Naive thymus-derived CD8-positive, alpha-beta T cell (primary cell): ENCODE measurements at places on chromosomes 1 and 21. TPM values are rescaled to one million over a fixed set of nuclear protein-coding genes. Genes with fewer than 3 reads are reported as not detected.

DNA sequence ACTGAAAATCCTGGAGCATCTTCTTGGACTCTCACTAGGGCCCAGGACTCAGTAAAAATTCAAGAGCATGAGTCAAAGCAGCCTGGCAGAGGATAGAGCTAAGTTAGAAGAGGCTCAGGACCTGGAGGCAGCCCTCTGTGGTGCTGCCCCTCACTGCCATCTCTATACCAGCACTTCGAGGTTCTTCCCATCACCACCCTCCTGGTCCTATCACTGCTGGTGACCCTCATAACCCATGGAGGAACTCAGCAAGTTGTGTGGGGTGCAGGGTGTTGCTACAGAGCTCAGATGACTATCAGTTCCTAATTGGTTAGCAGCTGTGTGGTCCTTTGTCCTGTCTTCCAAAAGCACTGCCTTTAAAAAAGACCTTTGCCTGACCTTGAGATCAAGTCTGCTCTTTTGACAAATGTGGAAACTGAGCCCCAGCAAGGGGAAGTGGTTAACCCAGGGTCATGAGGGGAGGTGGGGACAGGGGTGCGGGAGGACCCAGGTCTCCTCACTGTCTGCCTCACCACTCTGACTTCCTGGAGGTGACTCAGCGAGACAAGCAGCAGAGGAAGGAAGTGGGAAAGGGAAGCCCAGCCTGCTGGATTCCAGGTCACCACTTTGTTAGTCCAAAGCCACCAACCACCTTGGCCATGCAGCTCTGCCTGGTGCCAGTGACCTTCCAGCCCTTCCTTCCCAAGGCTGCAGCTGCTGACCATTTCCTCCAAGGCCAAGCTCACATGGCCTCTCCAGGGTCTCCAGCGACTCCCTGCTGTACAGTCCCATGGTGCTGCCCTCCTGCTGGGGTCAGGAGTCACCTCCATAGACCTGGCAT, 199.4 kb upstream of the EDN2 start:
- peaks cover 43% of the 10 kb centered on the region for H3K4me1 ChIP-seq
- H3K36me3 ChIP-seq: no peaks in the 10 kb centered on the region
- peak overlapping the region; percentile 64 for H3K4me3 ChIP-seq
- DNase-seq: no peak

The ZNF670 gene
- 1.9 TPM for total RNA-seq

The PDZK1 gene
- total RNA-seq: not detected

- no peaks in the 10 kb centered on the region for H3K27me3 ChIP-seq
- DNase-seq: no peak
- no peak overlapping the region for H3K27ac ChIP-seq
- H3K36me3 ChIP-seq: peaks cover 17% of the 10 kb centered on the region
Measured at GRCh38 chr21:29521872-29522271, 223.2 kb downstream of the BACH1 start.

The AZIN2 gene
- total RNA-seq: 10.6 TPM

The CCDC30 gene
- total RNA-seq: 5.5 TPM

The GPX7 gene
- 25.0 TPM for total RNA-seq

GRCh38 chr1:16246961-16247360, 10.0 kb upstream of the CPLANE2 start:
- H3K27me3 ChIP-seq: no peaks in the 10 kb centered on the region
- no peak overlapping the region for H3K4me3 ChIP-seq
- DNase-seq: no peak
- H3K27ac ChIP-seq: no peak overlapping the region
- peaks cover 27% of the 10 kb centered on the region for H3K4me1 ChIP-seq
- no peaks in the 10 kb centered on the region for H3K36me3 ChIP-seq

The FLVCR1 gene
- total RNA-seq: 15.0 TPM

- H3K4me1 ChIP-seq: no peaks in the 10 kb centered on the region
- peaks cover 25% of the 10 kb centered on the region for H3K27me3 ChIP-seq
- H3K36me3 ChIP-seq: no peaks in the 10 kb centered on the region
- H3K27ac ChIP-seq: no peak overlapping the region
- DNase-seq: no peak
Measured at GRCh38 chr1:182069028-182069466, 7.5 kb upstream of the ZNF648 start.

The KRTAP21-2 gene
- not detected for total RNA-seq

- DNase-seq: no peak
- H3K4me1 ChIP-seq: peaks cover 5% of the 10 kb centered on the region
- H3K36me3 ChIP-seq: no peaks in the 10 kb centered on the region
- H3K27ac ChIP-seq: no peak overlapping the region
Measured at GRCh38 chr21:38476385-38476784, 21.9 kb downstream of the ERG start.

GRCh38 chr21:31786164-31786920, 54.4 kb upstream of the SCAF4 start:
- peaks cover 10% of the 10 kb centered on the region for H3K4me1 ChIP-seq
- H3K27ac ChIP-seq: no peak overlapping the region
- H3K27me3 ChIP-seq: peaks cover 11% of the 10 kb centered on the region
- no peak overlapping the region for H3K4me3 ChIP-seq

The OR2T33 gene
- total RNA-seq: not detected

DNA sequence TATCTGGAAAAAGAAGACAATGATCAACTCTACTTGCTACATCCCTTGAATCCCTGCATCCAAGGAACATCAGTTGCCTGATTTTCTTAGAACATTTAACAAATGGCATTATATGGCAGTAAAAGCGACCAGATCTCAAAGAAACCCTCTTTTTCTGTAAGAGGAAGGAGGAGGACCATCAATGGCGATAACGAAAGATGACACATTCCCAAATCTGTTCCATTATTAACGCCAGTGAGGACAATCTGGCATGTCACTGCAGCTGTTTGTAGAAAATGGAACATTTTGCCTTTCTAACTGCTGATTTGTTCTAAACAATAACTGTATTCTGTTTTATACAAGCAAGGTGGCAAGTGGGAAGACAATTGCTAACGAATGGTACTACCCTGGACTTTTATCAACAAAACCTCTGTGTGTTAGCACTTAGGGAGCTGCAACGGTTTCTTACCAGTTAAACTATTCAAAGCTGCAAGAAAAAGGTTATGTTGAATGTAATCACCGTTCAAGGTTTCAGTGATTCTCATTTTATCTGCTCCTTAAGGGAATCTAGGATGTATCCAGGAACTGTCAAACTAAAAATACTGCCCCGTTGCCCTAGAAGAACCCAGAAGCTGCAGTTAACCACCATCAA, 251.9 kb downstream of the SDCCAG8 start:
- no peak for DNase-seq
- no peaks in the 10 kb centered on the region for H3K27me3 ChIP-seq
- peak overlapping the region; percentile 90 for H3K27ac ChIP-seq
- H3K4me1 ChIP-seq: peaks cover 45% of the 10 kb centered on the region
- H3K36me3 ChIP-seq: peaks cover 58% of the 10 kb centered on the region

DNA sequence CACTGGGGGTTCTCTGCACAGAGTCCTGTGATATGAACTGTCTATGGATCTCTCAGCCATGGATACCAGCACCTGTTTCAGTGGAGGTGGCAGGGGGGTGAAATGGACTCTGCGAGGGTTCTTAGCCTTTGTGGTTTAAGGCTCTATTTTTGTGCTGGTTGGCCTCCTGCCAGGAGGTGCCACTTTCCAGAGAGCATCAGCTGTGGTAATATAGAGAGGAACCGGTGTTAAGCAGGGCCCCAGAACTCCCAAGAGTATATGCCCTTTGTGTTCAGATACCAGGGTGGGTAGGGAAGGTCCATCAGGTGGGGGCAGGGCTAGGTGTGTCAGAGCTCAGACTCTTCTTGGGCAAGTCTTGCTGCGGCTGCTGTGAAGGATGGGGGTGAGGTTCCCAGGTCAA, 330.0 kb upstream of the PLD5 start:
- H3K4me1 ChIP-seq: no peaks in the 10 kb centered on the region
- DNase-seq: no peak
- H3K27ac ChIP-seq: no peak overlapping the region
- no peaks in the 10 kb centered on the region for H3K36me3 ChIP-seq

- no peaks in the 10 kb centered on the region for H3K4me1 ChIP-seq
- no peak for DNase-seq
- H3K4me3 ChIP-seq: no peak overlapping the region
- H3K27ac ChIP-seq: no peak overlapping the region
- H3K36me3 ChIP-seq: no peaks in the 10 kb centered on the region
- no peaks in the 10 kb centered on the region for H3K27me3 ChIP-seq
Measured at GRCh38 chr1:95941121-95941798, 707.2 kb downstream of the RWDD3 start.

DNA sequence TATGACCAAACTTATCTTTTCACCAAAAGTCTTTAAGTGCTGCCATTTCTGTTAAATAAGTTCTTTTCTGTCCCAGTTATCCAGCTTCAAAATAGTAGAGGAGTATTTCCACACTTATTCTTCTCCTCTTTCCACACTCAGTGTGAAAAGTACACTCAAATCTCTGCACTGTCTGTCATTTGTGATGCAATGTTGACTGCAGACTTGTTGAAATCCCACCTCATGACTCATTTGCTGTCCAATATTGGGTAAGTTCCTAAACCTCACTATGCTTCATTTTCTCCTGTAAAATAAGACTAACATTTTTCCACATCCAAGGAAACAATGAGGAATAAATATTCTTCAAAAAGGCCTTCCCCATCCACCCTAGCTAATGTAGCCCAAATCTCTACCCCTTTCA, 17.5 kb downstream of the LRRIQ3 start:
- H3K36me3 ChIP-seq: peaks cover 3% of the 10 kb centered on the region
- H3K4me1 ChIP-seq: no peaks in the 10 kb centered on the region
- no peaks in the 10 kb centered on the region for H3K27me3 ChIP-seq
- no peak overlapping the region for H3K4me3 ChIP-seq

GRCh38 chr1:32350785-32351398, 11.4 kb downstream of the FAM229A start:
- H3K27me3 ChIP-seq: no peaks in the 10 kb centered on the region
- H3K4me1 ChIP-seq: peaks cover 32% of the 10 kb centered on the region
- peak overlapping the region; percentile 90 for H3K27ac ChIP-seq
- peak overlapping the region; percentile 78 for H3K4me3 ChIP-seq

- no peak overlapping the region for H3K4me3 ChIP-seq
- H3K4me1 ChIP-seq: peaks cover 12% of the 10 kb centered on the region
- peaks cover 18% of the 10 kb centered on the region for H3K27me3 ChIP-seq
Measured at GRCh38 chr1:112465122-112465521, 43.6 kb upstream of the WNT2B start.

The CFHR1 gene
- total RNA-seq: not detected

GRCh38 chr1:178031856-178032320, 62.0 kb upstream of the RASAL2 start:
- no peak overlapping the region for H3K4me3 ChIP-seq
- peaks cover 6% of the 10 kb centered on the region for H3K27me3 ChIP-seq
- no peaks in the 10 kb centered on the region for H3K4me1 ChIP-seq
- no peak overlapping the region for H3K27ac ChIP-seq
- DNase-seq: no peak

The ST6GALNAC3 gene
- total RNA-seq: 3.6 TPM

DNA sequence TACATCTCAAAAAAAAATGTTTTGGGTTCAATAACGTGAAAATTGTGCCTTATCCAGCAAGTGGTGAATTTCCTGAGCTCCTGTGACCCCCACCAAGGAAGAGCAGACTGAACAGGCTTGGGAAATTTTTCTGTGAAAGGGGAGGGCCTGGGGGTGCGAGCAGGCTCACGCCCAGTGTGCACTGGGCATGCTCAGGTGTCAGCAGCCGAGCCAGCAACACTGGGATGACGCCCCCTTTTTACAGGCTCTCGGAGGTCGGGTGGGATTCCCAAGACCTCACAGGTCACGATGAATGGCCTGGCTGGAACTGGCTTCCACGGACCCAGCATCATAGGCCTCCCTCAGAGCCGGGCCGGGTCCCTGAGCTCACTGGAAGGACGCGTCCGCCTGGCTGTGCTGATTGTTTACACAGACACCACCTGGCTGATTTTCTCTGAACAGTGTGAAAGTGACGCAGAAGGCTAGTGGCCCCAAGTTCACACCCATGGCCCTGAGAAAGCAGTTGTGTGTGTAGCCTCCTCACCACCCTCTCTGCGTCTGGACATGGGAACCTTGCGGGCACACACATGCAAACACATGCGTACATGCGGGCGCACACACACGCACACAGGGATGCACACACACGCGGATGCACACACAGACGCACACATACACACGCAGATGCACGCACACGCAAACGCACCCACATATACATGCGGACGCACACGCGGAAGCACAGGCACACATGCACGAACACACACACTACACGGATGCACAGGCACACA, 9.2 kb downstream of the CSTB start:
- H3K27ac ChIP-seq: no peak overlapping the region
- no peak for DNase-seq
- H3K27me3 ChIP-seq: no peaks in the 10 kb centered on the region

- H3K36me3 ChIP-seq: peaks cover 39% of the 10 kb centered on the region
- DNase-seq: peak; percentile 46
- H3K27ac ChIP-seq: peak overlapping the region; percentile 93
- peaks cover 87% of the 10 kb centered on the region for H3K4me1 ChIP-seq
- H3K4me3 ChIP-seq: peak overlapping the region; percentile 100
Measured at GRCh38 chr1:9630331-9631111, 21.0 kb upstream of the PIK3CD start.

The MRPS14 gene
- total RNA-seq: 32.5 TPM

DNA sequence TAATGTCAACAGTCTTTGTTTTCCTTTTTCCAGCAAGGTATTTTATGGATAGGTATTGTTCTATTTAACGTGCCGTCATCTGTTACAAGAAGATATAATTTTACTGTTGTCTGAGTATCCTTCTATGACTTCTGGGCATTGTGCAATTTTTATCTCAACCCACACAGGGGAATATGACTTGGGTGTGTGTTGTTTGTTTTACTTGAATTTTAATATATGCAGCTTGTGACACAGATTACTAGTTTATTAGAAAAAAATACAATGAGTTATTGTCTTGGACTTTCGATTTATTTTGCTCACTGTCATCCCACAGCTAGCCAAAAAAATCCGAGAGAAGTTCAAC, 111.9 kb downstream of the CACHD1 start:
- no peak for DNase-seq
- H3K36me3 ChIP-seq: no peaks in the 10 kb centered on the region
- no peak overlapping the region for H3K4me3 ChIP-seq
- no peaks in the 10 kb centered on the region for H3K27me3 ChIP-seq
- peak overlapping the region; percentile 35 for H3K27ac ChIP-seq

The SLAMF1 gene
- total RNA-seq: 11.1 TPM

The SEC16B gene
- not detected for total RNA-seq

The IQGAP3 gene
- not detected for total RNA-seq
